ENCODE measurements at places on chromosomes 2 and 18. TPM values are rescaled to one million over a fixed set of nuclear protein-coding genes. Genes with fewer than 3 reads are reported as not detected.

- DNase-seq: no peak
- H3K36me3 ChIP-seq: peaks cover 35% of the 10 kb centered on the region
- peak overlapping the region; percentile 6 for H3K4me3 ChIP-seq
- H3K4me1 ChIP-seq: peaks cover 27% of the 10 kb centered on the region
- H3K27me3 ChIP-seq: no peaks in the 10 kb centered on the region
These were observed 271.4 kb downstream of the ZEB2 start for GRCh38 chr2:144248350-144249034.

DNA sequence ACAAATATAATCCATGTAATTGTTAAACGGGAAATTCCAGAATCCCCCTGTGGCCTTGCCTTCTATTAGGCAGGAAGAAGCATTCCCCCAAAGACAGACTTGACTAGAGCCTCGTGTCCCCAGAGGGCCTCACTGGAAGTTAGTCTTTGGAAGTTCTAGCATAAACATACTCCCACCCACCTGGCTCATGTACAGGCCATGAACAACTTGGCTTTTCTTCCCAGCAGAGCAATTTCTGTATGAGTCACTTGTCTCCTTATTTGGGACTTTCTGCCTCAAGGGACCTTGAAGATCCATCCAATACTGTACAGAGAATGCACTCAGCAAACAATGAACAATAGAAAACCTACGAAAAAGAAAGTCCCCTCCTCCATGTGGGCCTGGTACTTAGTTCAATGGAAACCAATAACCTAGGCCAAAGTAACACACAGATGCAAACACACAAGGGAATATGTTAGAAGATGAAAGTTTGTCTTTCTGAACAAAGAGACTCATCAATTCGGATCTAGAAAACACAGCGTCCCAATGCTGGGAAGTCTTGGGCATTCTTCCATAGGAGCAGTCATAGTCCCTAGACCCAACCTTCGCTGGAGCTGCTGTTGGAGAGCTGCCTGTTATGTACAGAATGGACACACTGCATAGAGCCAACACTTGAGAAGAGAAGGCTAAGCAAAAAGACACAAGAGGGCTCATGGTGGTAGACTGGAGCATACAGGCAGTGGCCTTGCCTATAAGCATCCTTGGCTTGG is 303.5 kb downstream of the HRH4 start:
- peaks cover 2% of the 10 kb centered on the region for H3K27me3 ChIP-seq
- H3K27ac ChIP-seq: no peak overlapping the region
- no peak overlapping the region for H3K4me3 ChIP-seq
- H3K36me3 ChIP-seq: no peaks in the 10 kb centered on the region

DNA sequence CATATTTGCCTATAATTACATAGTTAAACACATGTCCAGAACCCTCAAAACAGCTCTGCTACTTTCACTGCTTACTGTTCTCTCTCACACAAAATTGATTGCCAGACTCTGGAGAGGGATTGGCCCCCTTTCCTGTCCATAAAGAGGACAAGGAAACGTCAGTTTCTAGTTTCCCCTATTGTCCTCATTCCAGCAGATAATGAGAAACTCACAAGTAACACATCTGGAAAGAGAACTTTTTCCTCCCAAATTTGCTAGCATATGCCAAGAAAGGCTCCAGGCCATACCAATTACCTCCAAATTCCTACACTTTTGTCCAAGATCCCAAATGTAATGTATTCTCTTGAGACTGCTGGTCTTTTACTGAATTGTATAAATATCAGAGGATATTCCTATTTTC is 200.5 kb downstream of the EXOC6B start:
- no peak for DNase-seq
- no peaks in the 10 kb centered on the region for H3K4me1 ChIP-seq
- H3K4me3 ChIP-seq: no peak overlapping the region
- H3K27me3 ChIP-seq: no peaks in the 10 kb centered on the region
- no peaks in the 10 kb centered on the region for H3K36me3 ChIP-seq

LHCGR gene
- not detected for total RNA-seq

NYAP2 gene
- not detected for total RNA-seq

- DNase-seq: no peak
- peaks cover 29% of the 10 kb centered on the region for H3K4me1 ChIP-seq
- H3K4me3 ChIP-seq: peak overlapping the region; percentile 86
These were observed 914 bp upstream of the IWS1 start for GRCh38 chr2:127527001-127527804.

GRCh38 chr2:108413711-108414095 is 35.3 kb upstream of the GCC2 start:
- DNase-seq: no peak
- peaks cover 6% of the 10 kb centered on the region for H3K27me3 ChIP-seq
- no peaks in the 10 kb centered on the region for H3K4me1 ChIP-seq
- H3K36me3 ChIP-seq: no peaks in the 10 kb centered on the region
- H3K4me3 ChIP-seq: no peak overlapping the region
- H3K27ac ChIP-seq: no peak overlapping the region

DNA sequence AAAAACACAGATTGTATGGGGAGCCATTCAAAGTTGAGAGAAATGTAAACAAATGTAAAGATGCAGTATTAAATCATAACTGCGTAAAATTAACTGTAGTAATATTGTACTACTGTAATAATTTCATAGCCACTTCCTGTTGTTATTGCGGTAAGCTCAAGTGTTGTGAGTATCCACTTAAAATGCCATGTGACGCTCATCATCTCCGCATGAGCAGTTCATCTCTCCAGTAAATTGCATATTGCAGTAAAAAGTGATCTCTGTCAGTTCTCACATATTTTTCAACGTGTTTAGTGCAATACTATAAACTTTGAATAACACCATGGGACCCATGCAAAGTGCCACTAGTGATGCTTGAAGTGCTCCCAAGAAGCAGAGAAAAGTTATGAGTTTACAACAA is 41.8 kb upstream of the SP3 start:
- H3K4me3 ChIP-seq: no peak overlapping the region
- H3K36me3 ChIP-seq: no peaks in the 10 kb centered on the region
- no peak overlapping the region for H3K27ac ChIP-seq
- DNase-seq: no peak

GRCh38 chr2:118737684-118738083 is 109.8 kb downstream of the EN1 start:
- H3K4me3 ChIP-seq: no peak overlapping the region
- no peaks in the 10 kb centered on the region for H3K4me1 ChIP-seq
- H3K36me3 ChIP-seq: no peaks in the 10 kb centered on the region
- DNase-seq: no peak
- no peaks in the 10 kb centered on the region for H3K27me3 ChIP-seq

CCDC141 gene
- 2.6 TPM for total RNA-seq

- H3K27me3 ChIP-seq: no peaks in the 10 kb centered on the region
- H3K27ac ChIP-seq: no peak overlapping the region
- H3K4me1 ChIP-seq: no peaks in the 10 kb centered on the region
- no peak overlapping the region for H3K4me3 ChIP-seq
These were observed 13.4 kb downstream of the IL1R1 start for GRCh38 chr2:102155703-102156515.

DNA sequence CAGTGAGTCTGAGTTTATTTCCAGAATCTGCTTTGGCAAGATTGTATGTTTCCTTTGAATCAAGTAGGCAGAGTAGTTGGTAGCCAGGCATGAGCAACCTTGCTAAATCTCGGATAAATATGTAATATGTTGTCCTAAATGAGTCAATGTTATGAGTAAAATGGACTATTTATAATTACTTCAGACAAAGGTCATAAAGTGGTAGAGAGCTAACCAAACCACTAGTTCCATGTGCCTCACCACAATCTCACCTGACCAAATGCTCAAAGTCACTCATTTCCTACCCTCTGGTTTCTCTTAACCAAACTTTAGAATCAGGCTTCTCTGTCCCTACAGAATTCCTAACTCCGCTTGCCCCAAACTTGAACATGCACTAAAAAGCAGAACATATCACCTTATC is 261.2 kb upstream of the FSIP2 start:
- H3K27me3 ChIP-seq: no peaks in the 10 kb centered on the region
- no peak overlapping the region for H3K27ac ChIP-seq
- no peaks in the 10 kb centered on the region for H3K36me3 ChIP-seq
- DNase-seq: no peak
- H3K4me1 ChIP-seq: no peaks in the 10 kb centered on the region

GRCh38 chr2:122542236-122542635 is 786.8 kb downstream of the TSN start:
- H3K27me3 ChIP-seq: no peaks in the 10 kb centered on the region
- H3K4me3 ChIP-seq: no peak overlapping the region
- DNase-seq: no peak
- H3K36me3 ChIP-seq: no peaks in the 10 kb centered on the region
- no peaks in the 10 kb centered on the region for H3K4me1 ChIP-seq
- no peak overlapping the region for H3K27ac ChIP-seq

GRCh38 chr18:48137374-48138081 is 207.1 kb upstream of the SMAD2 start:
- no peak overlapping the region for H3K4me3 ChIP-seq
- peaks cover 72% of the 10 kb centered on the region for H3K27me3 ChIP-seq
- DNase-seq: no peak
- H3K36me3 ChIP-seq: no peaks in the 10 kb centered on the region
- H3K27ac ChIP-seq: no peak overlapping the region
- H3K4me1 ChIP-seq: peaks cover 55% of the 10 kb centered on the region

- peak overlapping the region; percentile 92 for H3K27ac ChIP-seq
- no peaks in the 10 kb centered on the region for H3K27me3 ChIP-seq
- DNase-seq: no peak
These were observed 13.9 kb upstream of the SMCHD1 start for GRCh38 chr18:2641638-2642037.

DNA sequence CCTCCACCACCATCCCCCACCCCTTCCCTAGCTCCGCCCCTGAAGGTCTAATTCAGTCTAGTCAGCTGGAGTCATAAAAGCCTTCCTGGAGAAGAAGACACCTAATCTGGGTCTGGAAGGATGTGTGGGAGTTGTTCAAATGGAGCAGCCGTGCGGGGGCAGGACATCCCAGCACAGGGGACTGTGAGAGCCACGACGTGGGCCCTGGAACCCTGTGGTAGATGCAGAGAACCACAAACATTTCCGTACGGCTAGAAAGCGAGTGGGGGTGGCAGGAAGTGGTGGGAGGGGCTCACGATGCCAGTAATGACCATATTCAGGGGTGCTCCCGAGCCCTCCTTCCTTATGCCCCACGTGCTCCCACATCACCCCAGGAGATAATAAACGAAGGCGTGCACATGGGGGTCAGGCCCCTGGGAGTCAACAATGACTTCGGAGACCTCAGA is 20.9 kb upstream of the COL6A3 start:
- no peaks in the 10 kb centered on the region for H3K36me3 ChIP-seq
- peaks cover 71% of the 10 kb centered on the region for H3K4me1 ChIP-seq
- H3K4me3 ChIP-seq: no peak overlapping the region
- DNase-seq: peak; percentile 82
- peak overlapping the region; percentile 22 for H3K27ac ChIP-seq

GRCh38 chr2:124138076-124138475 is 113.0 kb downstream of the CNTNAP5 start:
- no peaks in the 10 kb centered on the region for H3K27me3 ChIP-seq
- H3K4me3 ChIP-seq: no peak overlapping the region
- no peak for DNase-seq
- H3K36me3 ChIP-seq: no peaks in the 10 kb centered on the region

DNA sequence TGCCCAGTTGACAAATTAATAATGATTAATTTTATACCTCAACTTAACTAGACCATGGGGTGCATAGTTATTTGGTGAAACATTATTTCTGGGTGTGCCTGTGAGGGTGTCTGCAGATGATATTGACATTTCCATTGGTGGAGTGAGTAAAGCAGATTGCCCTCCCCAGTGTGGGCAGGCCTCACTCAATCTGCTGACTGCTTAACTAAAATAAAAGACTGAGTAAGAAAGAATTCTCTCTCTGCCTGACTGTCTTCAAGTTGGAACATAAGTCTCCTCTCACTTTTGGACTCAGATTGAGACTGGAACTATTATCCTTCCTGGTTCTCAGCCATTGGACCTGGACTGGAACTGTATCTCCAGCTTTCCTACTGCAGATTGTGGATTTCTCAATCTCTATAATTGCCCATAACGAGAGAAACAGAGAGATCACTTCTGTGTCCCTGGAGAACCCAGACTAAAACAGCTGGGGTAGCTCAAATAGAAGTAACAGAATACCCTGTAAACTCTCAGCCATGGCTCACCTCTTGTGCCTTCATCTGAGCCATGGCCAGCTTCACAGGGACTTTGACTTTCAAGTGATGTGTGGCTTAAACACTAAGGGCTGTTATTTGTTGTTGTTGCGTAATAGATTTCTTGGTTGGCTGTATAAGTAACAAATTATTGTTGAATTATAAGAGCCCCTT is 575.3 kb upstream of the RAB6C start:
- no peaks in the 10 kb centered on the region for H3K36me3 ChIP-seq
- no peak overlapping the region for H3K4me3 ChIP-seq
- H3K4me1 ChIP-seq: no peaks in the 10 kb centered on the region
- no peak overlapping the region for H3K27ac ChIP-seq

GRCh38 chr18:62991959-62992358 is 276.6 kb downstream of the PHLPP1 start:
- no peak overlapping the region for H3K4me3 ChIP-seq
- no peak for DNase-seq
- H3K27ac ChIP-seq: no peak overlapping the region
- H3K4me1 ChIP-seq: no peaks in the 10 kb centered on the region
- H3K36me3 ChIP-seq: no peaks in the 10 kb centered on the region

DNA sequence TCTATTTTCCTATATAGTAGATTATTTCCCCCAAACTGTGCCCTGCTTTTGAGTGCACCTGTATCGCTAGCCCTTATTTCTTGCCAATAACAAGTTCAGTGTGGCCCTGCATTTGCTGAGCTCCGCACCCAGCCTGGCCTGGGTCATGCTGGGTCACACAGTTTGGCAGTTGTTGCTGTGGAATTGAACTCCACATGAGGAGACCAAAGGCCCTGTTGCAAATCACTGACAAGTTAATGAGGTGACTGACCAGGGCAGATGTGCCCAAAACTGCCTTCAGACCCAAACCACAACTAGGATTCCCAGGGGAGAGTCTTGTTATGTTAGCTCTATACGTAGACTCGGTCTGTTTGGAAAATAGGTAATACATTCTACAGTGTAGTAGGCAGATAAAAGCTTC is 31.0 kb downstream of the COL4A4 start:
- H3K36me3 ChIP-seq: no peaks in the 10 kb centered on the region
- H3K27me3 ChIP-seq: peaks cover 16% of the 10 kb centered on the region
- H3K4me3 ChIP-seq: no peak overlapping the region

- no peak overlapping the region for H3K27ac ChIP-seq
- DNase-seq: no peak
- H3K27me3 ChIP-seq: no peaks in the 10 kb centered on the region
- peaks cover 42% of the 10 kb centered on the region for H3K4me1 ChIP-seq
- H3K4me3 ChIP-seq: no peak overlapping the region
These were observed 2.4 kb downstream of the DNAJB2 start for GRCh38 chr2:219281588-219281987.

GALNT14 gene
- total RNA-seq: not detected

C1QL2 gene
- total RNA-seq: not detected
